ENCODE measurements at places on chromosomes 11 and 22. TPM values are rescaled to one million over a fixed set of nuclear protein-coding genes. Genes with fewer than 3 reads are reported as not detected.

Gene TTC36
- total RNA-seq, result 0.47 TPM

Gene GPHA2
- total RNA-seq, result not detected

Gene RAG2
- total RNA-seq, result not detected

Gene AMOTL1
- total RNA-seq, result 47.2 TPM

Gene LRRC51
- 4.2 TPM for total RNA-seq

DNA sequence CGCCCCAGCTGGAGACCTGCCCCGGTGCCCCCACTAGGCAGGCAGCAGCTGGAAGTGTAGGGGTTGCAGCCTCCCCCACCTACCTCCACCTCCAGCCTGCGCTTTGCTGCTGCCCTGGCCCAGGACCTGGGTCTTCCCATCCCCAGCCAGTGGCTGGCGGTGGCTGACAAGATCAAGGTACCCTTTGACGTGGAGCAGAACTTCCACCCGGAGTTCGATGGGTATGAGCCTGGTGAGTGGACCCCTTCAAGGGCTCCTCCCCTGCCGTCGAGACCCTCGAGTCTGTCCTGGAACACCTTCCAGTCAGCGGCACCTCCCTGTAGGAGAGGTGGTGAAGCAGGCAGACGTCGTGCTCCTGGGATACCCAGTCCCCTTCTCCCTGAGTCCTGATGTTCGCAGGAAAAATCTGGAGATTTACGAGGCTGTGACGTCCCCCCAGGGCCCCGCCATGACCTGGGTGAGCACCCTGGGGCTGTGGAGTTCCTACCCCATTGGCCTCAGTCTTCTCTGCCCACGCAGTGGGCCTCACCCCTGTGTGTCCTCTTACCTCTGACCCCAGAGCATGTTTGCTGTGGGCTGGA, 4.4 kb downstream of the PGGHG start:
- H3K27me3 ChIP-seq, result peaks cover 33% of the 10 kb centered on the region
- H3K27ac ChIP-seq, result no peak overlapping the region
- no peak overlapping the region for H3K4me3 ChIP-seq
- no peak for DNase-seq
- H3K4me1 ChIP-seq, result peaks cover 13% of the 10 kb centered on the region

DNA sequence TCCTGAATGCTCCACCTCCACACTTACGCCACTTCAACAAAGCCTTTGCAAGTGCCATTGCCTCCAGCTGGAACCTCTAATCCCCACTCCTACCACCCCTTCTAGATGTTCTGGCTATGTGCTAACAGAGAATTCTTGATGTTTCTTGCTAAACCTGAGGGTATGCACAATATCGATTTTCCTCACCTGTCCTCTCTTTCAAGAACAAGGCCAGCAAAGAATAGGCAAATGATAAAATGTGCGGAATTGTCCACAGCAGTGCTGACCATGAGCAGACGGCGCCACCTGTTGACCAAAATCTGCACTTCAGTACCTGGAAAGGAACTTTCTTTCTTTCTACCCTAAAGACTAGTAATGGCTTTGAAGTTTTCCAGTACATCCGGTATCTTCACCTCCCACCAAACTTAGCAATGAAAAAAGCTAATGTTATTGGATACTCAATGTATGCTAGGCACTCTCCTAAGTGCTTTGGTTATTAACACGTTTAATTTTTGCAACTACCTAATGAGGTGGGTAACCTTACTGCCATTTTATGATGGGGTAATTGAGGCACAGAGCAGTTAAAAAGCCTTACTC, 3.4 kb downstream of the TIMM10 start:
- H3K27me3 ChIP-seq, result no peaks in the 10 kb centered on the region
- no peak overlapping the region for H3K27ac ChIP-seq
- H3K36me3 ChIP-seq, result no peaks in the 10 kb centered on the region
- H3K4me1 ChIP-seq, result peaks cover 9% of the 10 kb centered on the region

DNA sequence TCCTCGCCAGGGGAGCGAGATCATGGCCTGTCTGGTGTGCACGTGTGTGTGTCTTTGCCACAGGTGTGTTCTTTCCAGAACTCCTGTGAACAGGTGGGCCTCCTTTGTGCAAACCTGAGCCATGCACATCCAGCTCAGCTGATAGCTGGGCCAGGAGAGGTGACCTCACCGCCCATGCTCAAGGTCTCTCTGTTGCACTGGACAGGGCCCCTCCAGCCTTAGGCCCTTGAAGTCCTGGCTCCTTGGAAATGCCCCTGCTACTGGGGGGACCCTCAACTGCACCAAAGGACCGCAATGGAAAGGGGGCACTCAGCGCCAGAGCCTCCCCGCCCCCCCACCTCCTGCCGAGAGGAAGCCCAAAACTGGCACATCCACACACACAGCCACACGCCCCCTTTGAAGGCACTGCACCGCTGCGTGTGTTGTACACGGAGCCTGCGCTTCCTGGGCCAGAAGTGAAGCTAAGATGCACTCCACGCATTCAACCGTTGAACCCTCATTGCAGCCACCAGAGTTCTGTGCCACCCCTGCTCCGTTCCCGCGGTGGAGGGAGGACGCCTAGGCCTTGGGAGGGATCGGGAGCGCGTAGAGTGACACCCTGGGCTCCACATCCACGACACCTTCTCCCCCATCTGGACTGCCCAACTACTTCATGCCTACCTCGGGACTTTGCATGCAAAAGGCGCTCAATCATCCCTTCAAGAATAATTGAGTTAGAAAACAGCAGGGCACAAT, 16.4 kb upstream of the IL2RB start:
- H3K27ac ChIP-seq, result no peak overlapping the region
- H3K27me3 ChIP-seq, result no peaks in the 10 kb centered on the region
- no peak overlapping the region for H3K4me3 ChIP-seq

- no peak overlapping the region for H3K4me3 ChIP-seq
- H3K27me3 ChIP-seq, result no peaks in the 10 kb centered on the region
- peaks cover 9% of the 10 kb centered on the region for H3K36me3 ChIP-seq
Measured at GRCh38 chr11:20090654-20091374, 69.5 kb downstream of the DBX1 start.

DNA sequence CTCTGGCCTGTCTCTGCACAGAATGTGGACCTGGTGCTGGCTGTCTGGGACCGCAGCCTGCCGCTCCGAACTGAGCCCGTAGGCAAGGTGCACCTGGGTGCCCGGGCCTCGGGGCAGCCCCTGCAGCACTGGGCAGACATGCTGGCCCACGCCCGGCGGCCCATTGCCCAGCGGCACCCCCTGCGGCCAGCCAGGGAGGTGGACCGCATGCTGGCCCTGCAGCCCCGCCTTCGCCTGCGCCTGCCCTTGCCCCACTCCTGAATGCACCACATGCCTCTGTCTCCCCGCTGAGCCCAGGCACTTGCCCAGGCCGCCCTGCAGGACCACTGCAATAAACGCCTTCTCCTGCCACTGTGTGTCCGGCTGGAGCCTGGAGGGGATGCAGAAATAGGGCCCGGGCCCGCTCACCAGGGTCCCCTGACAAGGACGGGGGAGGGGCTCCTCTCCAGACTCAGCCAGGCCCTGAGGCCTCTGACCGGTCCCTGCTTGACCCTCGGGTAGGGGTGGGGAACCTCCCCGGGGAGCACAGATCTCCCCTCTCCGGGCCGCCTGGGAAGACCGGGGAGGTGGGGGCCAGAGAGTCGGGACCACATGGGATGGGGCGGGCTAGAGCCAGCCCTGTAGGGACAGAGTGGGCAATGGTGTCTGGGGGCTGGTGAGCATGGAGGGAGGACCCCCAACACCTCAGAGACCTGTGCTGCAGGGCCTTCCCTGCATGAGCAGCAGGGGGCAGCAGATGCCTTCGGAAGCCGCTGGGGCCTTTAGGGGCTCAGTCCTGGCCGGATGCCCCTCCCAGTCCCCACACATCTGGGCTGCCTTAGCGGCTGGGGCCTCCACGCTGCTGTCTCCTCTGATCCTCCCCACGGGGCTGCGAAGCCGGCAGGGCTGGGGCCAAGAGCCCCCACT, 1.4 kb upstream of the TNNI2 start:
- peak overlapping the region; percentile 47 for H3K4me3 ChIP-seq
- H3K27me3 ChIP-seq, result no peaks in the 10 kb centered on the region
- DNase-seq, result no peak
- H3K27ac ChIP-seq, result peak overlapping the region; percentile 94
- no peaks in the 10 kb centered on the region for H3K36me3 ChIP-seq

- H3K36me3 ChIP-seq, result peaks cover 20% of the 10 kb centered on the region
- DNase-seq, result no peak
- H3K4me3 ChIP-seq, result no peak overlapping the region
Measured at GRCh38 chr11:45178890-45179671, 32.6 kb downstream of the PRDM11 start.

DNA sequence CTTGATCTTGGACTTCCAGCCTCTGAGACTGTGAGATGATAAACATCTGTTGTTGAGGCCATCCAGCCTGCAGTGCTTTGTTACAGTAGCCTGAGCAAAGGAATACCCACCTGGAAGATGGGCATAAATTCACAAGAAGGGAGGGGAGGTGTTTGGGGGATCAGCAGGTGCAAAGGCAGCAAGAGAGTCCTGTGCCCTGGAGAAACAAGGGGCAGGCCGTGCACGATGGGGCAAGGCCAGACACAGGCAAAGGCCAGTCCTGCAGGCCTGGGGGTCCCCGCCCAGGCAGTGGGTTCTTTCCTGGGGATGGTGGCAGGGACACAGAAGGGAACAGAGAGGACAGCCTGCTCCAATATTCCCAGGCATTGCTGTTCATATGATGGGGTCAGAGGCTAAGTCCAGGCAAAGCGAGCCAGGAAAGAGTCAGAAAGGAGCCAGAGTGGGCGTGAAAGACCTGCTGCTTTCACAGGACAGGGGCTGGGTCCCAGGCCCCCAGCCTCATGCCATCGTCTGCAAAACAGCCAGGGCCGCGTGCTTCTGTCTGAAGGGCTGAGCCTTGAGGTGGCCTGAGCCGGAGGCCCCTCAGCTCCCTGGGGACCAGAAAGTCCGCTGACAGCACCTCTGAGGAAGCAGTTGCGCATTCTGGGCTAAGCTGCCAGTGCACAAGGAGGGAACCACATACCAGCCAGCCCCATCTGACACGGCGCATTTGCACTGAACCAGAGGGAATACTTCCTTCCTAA, 48.8 kb downstream of the MYEOV start:
- DNase-seq, result no peak
- H3K36me3 ChIP-seq, result no peaks in the 10 kb centered on the region
- no peaks in the 10 kb centered on the region for H3K4me1 ChIP-seq

- H3K4me1 ChIP-seq, result peaks cover 13% of the 10 kb centered on the region
- peaks cover 28% of the 10 kb centered on the region for H3K27me3 ChIP-seq
- no peak overlapping the region for H3K4me3 ChIP-seq
Measured at GRCh38 chr11:67615728-67616430, 9.1 kb downstream of the NDUFV1 start.

- peak overlapping the region; percentile 93 for H3K27ac ChIP-seq
- H3K4me3 ChIP-seq, result no peak overlapping the region
- peaks cover 47% of the 10 kb centered on the region for H3K4me1 ChIP-seq
- no peak for DNase-seq
- H3K27me3 ChIP-seq, result no peaks in the 10 kb centered on the region
- no peaks in the 10 kb centered on the region for H3K36me3 ChIP-seq
Measured at GRCh38 chr22:40010746-40011145, 16.0 kb downstream of the FAM83F start.

GRCh38 chr11:45163956-45164575, 17.6 kb downstream of the PRDM11 start:
- DNase-seq, result no peak
- H3K4me1 ChIP-seq, result peaks cover 7% of the 10 kb centered on the region
- H3K36me3 ChIP-seq, result no peaks in the 10 kb centered on the region

DNA sequence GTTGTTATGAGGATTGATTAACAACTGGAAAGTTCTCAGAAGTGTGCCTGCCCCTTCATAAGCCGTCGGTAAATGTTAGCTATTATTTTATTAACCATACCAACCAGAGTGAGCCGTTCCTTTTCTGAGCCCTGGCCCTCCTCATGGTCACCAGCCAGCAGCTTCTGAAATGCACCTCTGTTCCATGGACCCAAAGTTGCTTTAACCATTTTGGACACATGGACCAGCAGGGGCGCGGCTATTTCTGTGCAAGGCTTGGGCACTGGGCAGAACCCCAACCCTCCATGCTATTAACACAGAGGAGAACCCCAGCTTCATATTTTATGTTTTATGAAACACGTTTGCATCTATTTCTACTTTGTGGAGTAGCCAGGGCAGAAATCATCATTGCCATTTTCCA, 18.6 kb upstream of the SCGB1A1 start:
- H3K27me3 ChIP-seq, result no peaks in the 10 kb centered on the region
- no peaks in the 10 kb centered on the region for H3K36me3 ChIP-seq
- DNase-seq, result no peak
- H3K27ac ChIP-seq, result peak overlapping the region; percentile 91

DNA sequence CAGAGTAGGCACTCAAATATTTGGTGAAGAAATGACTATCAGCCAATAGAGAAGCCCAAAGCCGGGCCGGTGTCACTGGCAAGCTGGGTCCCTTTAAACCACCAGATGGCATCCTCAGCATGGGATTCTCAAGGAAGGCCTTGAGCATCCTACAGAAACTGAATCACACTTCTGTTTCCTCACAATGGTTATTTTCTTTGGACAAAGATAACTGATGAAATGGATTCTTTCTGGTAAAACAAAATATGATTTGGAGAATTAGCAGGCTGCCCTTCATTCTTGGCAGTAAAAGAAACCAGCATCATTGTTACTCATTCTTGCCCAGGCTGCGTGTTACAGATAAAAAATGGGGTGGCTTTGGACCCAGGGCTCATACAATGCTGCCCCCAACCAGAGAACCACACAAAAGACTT, 30.3 kb upstream of the ASPHD2 start:
- no peak overlapping the region for H3K27ac ChIP-seq
- H3K36me3 ChIP-seq, result no peaks in the 10 kb centered on the region
- peaks cover 39% of the 10 kb centered on the region for H3K27me3 ChIP-seq
- H3K4me3 ChIP-seq, result no peak overlapping the region
- DNase-seq, result no peak

All from esophagus squamous epithelium (tissue), 5 donors.